Common myeloid progenitor, CD34-positive (primary cell): ENCODE measurements at places on chromosomes 2 and 18.

DNA sequence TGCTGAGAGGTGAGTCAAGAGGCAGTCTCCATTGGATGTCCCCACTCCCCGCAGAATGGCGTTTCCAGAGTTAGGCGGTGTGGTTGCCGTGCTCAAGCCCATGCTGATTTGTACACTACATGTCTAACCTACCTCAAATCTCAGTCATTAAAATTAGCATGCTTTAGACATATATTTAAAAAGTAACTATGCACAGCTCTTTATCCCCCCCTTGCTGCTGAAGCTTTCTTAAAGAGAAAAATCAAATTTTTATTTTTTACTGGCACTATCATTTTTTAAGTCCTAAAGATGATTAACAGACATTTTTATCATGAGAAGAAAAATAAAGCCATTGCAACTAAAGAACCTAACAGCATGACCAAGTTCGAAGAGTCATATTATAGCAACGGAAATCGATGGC, 42.9 kb downstream of the BOLA3 start:
- peak; percentile 39 for DNase-seq

DNA sequence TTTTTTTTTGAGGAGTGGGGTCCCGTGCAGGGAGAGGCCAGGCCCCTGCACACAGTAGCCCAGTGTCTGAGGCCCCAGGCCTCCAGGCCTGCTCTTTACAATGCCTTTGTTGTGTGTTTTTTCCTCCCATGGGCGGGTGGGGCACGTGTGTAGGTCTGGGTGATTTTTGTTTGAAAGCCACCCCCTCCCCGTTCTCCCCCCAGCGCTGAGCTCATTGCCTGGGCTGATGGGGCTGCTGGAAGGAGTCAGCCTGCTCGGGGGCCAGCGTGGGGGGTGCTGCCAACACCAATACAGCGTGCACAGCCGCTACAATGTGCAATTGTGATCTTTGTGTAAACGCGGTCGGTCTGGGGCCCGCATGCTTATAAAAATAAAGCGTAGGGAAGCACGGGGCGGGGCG, 142.7 kb downstream of the DYSF start:
- no peak for DNase-seq

DNA sequence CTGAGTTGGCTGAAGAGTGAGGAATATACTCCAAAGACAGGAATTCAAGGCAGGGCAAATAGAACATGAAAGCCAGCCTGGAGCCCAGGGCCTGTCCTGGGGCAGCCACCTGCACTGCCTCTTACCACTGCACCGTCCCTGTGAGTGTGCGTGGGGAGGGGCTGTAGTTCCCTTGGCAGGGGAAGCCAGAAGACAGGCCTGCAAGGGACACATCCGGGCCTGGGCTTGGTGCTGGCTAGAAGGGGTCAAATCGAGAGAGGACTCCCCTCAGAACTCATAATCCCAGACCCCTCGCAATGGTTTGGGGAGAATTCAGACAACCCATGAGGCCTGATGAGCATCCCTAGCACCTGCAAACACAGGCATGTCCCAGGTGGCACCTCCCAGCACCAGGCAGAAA, 87.0 kb downstream of the HDAC4 start:
- no peak for DNase-seq

- no peak for DNase-seq
These were observed 49.7 kb downstream of the MTA3 start for GRCh38 chr2:42618116-42618515.

GRCh38 chr2:15890936-15891905, 49.1 kb upstream of the MYCN start:
- DNase-seq, result no peak

DNA sequence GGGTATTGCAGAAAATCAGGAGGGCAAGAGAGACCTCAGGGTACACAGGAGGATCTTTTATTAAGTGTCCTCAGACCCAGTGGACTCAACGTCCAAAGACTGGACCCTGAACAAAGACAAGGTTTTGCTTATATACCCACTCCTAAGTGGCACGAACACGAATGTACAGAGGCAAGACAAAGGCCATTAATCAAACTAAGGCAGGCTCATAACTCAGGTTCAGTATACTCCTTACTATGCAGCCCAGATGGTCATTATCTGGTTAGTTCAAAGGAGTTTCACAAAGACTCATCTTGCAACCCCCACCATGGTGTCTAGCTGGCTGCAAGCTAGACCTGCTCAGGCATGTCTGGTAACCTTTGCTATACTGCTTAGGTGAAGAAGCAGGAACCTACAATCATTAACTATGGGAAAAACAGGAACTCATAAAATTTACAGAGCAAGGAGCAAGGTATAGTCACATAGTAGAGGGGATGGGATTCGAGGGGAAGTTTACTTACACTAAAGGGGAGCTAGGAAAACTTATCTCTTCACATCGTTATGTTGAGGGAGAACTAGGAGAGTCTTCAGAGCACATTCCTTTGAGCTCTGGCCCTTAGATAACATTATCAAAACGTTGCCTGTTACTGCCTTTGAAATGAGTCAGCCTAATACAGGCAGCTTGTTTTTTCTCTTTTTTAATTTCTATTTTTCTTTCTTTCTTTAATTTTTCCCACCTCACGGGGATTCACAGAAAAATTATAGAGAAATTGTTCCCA, 33.9 kb downstream of the SLC4A3 start:
- no peak for DNase-seq

- no peak for DNase-seq
These were observed 549.9 kb downstream of the XIRP2 start for GRCh38 chr2:167438206-167438605.

DNA sequence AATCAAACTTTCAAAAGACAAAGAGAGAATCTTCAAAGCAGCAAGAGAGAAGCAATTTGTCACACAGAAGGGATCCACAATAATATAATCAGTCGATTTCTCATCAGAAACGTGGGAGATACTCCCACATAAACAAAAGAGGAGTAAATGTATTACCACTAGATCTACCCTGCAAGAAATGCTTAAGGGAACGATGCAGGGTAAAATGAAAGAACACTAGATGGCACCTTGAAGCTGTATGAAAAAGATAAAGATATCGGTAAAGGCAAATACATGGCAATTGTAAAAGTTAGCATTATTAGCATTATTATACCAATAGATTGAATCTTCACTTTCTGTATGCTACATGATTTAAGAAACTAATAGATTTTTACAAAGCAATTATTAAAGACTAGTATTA, 677.0 kb downstream of the SUCLG1 start:
- DNase-seq, result no peak

DNA sequence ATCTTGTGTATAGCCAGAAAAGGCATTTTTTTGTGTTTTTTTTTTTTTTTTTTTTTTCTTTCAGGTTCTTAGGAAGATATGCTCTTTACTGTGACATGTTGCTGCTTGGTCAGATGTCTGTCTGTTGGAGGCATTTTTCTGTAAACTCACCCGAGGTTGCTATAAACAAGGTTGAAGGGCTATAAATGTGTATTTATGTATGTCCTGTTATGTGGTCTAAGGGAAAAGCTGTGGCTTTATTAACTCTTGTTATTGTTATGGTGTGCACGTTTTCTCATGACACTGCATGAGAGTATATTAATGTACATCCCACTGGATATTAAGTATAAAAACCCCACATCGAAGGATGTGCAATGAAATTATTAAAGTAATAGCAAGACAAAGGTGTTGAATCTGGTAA, 102.0 kb downstream of the ZNF532 start:
- DNase-seq, result no peak

GRCh38 chr2:185221-185620, 78.6 kb downstream of the SH3YL1 start:
- no peak for DNase-seq

DNA sequence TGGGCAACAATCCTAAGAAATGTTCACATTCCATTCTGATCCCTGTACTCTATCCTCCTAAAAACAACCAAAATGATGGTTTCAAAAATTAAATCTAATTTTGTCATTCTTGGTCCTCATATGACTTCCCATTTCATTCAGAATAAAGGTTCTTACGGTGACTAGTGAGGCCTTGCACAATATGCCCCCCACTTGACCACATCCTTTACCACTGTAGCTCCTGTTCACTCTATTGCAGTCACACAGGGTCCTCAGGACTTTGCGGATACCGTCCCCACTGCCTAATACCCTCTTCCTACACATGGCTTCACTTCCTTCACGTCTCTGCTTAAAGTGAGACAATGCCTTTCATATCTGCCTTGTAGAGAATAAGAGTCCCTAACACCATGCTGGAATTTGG, 1058.7 kb upstream of the KLHL29 start:
- no peak for DNase-seq

DNA sequence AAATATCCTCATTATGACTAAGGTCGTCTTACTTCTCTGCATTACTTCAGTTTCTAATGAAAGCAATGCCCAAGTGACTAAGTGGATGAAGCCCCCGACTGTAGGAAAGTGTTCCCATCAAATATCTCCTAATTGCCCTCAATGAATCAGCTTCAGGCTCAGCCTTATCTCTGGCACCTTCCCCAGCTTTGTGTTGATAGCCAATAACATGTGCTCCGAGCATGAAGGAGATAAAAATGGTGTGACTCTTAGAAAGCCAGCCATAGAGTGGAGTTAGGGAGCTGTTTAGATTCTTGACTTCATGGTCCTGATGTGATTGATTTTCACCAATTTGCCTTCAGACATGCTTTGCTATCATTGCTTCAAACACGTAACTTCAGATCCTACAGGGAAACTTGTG, 339.2 kb upstream of the NRP2 start:
- DNase-seq, result no peak

DNA sequence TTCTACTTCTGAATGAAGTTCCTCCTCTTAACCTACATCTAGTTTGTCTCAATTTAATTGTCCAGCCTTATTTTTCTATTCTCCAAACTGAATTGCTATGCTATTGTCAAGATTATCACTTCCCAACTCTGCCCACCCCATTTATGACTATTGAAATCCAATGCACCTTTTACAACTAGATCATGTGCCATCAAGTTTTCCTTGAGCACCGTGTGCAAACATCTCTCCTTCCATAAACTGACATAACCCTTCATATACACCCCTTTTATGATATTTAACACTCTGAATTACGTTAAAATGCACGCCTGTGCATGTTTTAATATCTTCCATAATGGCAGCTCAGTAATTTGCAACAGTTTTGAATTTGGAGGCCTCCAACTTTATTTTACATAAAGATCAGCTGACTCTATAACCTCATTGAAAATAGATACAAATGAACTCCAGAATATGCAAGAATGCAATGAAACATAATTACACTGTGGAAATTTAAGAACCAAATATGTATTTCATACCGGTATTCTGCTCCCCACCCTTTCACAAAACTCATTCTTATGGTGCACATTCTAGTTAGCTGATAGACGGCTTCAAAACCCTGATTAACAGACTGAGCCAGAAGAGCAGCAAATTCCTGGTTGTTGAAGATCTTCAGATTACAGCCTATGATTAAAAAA, 85.5 kb downstream of the SMAD2 start:
- DNase-seq, result no peak

GRCh38 chr2:5730386-5730785, 38.2 kb downstream of the SOX11 start:
- no peak for DNase-seq

- DNase-seq, result no peak
These were observed 633.4 kb upstream of the CELF4 start for GRCh38 chr18:38198956-38199355.

GRCh38 chr2:17388798-17389197, 129.4 kb downstream of the RAD51AP2 start:
- DNase-seq, result no peak

GRCh38 chr2:171712051-171712450, 24.8 kb downstream of the DYNC1I2 start:
- DNase-seq, result peak; percentile 34

GRCh38 chr18:62721839-62722795, 6.8 kb downstream of the PHLPP1 start:
- DNase-seq, result no peak

DNA sequence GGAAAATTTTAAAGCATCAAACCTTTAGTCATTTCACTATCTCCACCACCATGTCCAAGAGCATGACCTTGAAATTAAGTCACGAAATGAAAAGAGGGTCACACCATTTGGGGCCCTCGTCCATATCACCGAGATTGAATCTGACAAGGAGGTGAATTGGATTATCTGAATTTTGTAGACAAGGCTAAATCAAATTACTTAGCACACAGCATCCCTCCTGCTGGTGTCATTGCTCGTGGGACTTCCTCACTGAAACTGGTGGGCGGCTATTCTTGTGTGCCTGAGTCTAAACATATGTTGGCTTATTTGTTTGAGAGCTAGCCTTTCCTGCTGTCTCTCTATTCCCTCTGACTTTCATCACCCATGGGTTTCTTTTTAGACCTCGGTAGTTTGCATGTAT, 64.6 kb upstream of the CNGA3 start:
- DNase-seq, result no peak

DNA sequence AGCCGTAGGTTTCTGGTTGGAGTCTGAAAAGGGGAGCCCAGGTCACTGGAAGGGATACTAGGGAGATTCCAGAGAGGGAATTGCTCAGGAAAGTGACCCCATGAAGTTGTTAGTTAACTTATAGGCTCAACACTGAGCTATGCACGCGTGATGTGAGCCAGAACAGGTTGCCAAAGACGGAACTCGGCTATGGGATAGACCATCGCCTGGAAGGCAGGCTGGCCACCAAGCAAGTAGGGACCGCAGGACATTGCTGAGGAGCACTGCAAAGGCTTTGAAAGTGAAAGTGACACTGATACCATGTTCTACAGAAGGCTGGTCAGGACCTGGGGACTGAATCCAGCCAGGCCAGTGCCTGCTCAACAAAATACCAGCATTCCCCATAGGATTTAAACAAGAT, 7.3 kb downstream of the FARP2 start:
- DNase-seq, result no peak

DNA sequence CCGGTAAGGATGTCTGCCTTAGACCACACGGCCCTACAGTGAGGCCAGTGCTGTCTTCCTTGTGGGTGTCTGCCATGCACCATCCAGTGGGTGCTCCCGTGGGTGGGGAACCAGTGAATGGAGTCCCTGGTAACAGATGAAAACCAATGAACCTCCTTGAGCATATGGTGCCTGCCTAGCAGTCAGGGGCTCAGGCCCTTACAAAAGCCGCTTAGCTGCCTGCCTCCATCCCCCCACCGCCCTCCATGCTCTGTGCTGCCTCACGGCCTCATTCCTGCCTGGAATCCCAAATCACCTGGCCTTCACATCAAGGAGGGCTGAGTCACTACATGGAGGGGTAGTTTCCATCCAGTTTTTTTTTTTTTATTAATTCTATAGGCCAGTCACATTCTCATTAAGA, 30.8 kb upstream of the TRIB2 start:
- no peak for DNase-seq

GRCh38 chr2:119005555-119005954, 63.6 kb downstream of the MARCO start:
- DNase-seq, result no peak
